Stimulated activated CD8-positive, alpha-beta memory T cell treated with anti-CD3 and anti-CD28 coated beads, Interleukin-4, amount 100 ng/mL, for 1 hour (primary cell): ENCODE measurements at places on chromosomes 5 and 9.

- no peak for DNase-seq
Measured at GRCh38 chr5:150481972-150482406, 25.9 kb upstream of the NDST1 start.

GRCh38 chr5:67201897-67202549 lies 5.4 kb upstream of the CD180 start:
- DNase-seq = no peak

- DNase-seq = no peak
Measured at GRCh38 chr9:114678795-114679194, 3.2 kb downstream of the TEX48 start.

- no peak for DNase-seq
Measured at GRCh38 chr9:81673310-81673709, 16.0 kb downstream of the TLE1 start.

- no peak for DNase-seq
Measured at GRCh38 chr9:137455359-137455991, 3.7 kb downstream of the NSMF start.
